ENCODE measurements at places on chromosomes 6 and 20. TPM values are rescaled to one million over a fixed set of nuclear protein-coding genes. Genes with fewer than 3 reads are reported as not detected.

Gene BCKDHB
- 7.8 TPM for total RNA-seq

Gene PAQR8
- total RNA-seq = 2.8 TPM

Gene DLK2
- 1.8 TPM for total RNA-seq

Gene DLL1
- total RNA-seq = 0.16 TPM

Gene CFAP206
- not detected for total RNA-seq

Gene SLC13A3
- 0.36 TPM for total RNA-seq

Gene ZNF318
- 7.1 TPM for total RNA-seq

Gene TPMT
- 7.6 TPM for total RNA-seq

Gene FAM110A
- 1.8 TPM for total RNA-seq

Gene FBXO9
- total RNA-seq = 35.9 TPM

Gene CST3
- 985 TPM for total RNA-seq

Gene C6orf62
- total RNA-seq = 89.9 TPM

Gene NFATC2
- 0.36 TPM for total RNA-seq

Gene TRIM31
- not detected for total RNA-seq

Gene MROH8
- total RNA-seq = 1.9 TPM

Gene IP6K3
- total RNA-seq = not detected

Gene ZNF391
- 1.3 TPM for total RNA-seq

Gene CTCFL
- total RNA-seq = not detected

Gene E2F1
- 5.2 TPM for total RNA-seq

Gene NTSR1
- total RNA-seq = not detected

Gene AURKA
- 20.1 TPM for total RNA-seq

Gene TP53TG5
- not detected for total RNA-seq

All from cardiac atrium fibroblast (primary cell).